ENCODE measurements at places on chromosomes 1 and 21.

DNA sequence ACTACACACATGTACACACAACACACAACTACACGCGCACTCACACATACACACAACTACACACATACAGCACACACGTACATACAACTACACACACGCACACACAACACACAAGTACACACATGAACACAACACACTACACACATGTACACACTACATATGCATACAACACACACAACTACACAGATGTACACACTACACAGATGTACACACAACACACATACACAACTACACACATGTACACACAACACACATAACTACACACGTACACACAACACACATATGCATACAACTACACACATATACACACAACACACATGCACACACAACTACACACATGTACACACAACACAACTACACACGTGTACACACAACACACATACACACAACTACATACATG is 318.6 kb downstream of the CAMTA1 start:
- no peak for DNase-seq

DNA sequence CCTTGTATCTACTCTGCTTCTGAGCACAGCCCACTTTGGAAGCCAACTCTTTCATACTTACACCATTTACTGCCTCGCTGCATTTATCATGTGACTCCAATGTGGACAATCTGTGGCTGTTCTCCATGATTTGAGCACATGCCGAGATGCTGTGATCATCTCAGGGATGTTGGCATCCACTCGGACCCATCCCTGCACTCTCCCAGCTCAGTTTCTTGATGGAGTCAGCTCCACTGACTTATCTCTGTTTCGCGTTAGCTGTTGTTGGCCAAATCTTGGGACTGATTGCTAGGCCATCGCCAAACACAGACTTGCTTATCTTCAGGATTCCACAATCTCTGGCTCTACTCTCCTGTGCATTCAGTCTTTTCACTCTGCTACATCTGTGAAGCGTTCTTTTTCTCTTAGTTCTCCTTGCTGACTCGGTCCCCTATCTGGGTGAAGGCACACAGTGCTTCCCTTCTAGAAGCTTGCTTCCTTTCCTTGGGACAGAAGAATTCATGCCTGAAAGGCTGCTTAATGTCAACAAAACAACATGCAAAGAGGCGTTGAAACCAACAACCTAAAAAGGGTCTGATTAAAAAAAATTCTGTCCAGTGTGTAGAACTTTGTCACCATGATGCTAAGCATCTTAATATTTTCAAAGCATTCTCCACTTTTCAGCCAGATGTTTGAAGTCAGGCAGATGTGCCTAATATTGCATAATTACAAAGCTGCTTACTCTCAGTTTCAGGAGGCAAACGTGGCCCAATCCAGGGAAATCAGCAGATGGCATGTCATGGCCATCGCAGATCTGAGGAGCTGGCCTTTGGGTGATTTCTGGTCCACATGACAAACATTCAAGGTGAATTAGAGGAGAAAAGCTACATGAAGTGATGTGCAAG is 120.7 kb downstream of the NGF start:
- no peak for DNase-seq

DNA sequence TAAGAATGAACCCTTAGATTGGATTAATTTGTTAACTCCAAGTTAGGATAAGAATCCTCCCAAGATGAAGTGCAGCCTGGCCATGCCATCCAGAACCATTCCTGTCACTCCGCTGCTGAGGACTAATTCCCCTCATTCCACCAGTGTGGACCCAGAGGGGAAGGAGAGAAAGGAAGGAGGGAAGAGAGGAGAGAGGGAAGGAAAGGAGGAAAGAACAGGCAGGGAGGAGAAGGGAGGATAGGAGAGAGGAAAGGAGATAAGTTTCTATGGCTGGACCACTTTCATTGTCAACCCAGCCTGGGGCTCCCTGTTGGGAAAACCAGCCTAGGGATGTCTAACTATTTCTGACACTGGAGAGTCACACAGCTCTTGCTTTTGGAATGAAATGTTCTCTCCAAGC is 4.7 kb downstream of the MRAP start:
- DNase-seq = no peak

DNA sequence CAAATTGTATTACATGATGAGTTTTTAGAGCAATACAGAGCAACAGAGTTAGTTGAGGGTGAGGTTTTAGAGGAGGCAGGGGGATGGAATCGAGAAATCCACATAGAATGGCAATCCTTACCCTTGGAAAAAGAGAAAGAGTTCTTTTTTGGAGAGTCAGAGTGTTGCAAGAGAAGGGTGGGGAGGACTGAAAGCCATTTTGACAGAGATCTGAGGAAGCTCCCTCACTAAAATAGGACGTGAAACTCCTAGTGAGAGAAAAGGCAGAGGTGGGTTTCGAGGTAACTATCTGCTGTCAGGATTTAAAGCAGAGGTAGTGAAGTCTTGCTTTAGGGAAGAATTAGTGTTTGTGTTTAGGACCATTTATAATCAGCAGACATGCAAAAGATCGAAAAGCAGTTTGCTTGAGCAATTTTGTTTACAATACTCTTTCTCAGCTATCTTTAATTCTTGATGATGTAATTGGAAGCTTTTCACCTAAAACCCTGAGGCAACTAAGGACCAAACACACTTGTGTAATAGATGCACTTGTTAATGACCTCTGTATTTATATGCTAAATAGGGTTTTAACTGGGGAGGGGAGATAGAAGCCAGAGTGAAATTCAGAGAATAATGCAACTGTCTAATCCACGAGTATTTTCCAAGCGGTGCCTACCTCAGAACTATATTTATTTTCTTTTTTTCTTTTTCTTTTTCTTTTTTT is 20.0 kb downstream of the ADAMTS5 start:
- no peak for DNase-seq

DNA sequence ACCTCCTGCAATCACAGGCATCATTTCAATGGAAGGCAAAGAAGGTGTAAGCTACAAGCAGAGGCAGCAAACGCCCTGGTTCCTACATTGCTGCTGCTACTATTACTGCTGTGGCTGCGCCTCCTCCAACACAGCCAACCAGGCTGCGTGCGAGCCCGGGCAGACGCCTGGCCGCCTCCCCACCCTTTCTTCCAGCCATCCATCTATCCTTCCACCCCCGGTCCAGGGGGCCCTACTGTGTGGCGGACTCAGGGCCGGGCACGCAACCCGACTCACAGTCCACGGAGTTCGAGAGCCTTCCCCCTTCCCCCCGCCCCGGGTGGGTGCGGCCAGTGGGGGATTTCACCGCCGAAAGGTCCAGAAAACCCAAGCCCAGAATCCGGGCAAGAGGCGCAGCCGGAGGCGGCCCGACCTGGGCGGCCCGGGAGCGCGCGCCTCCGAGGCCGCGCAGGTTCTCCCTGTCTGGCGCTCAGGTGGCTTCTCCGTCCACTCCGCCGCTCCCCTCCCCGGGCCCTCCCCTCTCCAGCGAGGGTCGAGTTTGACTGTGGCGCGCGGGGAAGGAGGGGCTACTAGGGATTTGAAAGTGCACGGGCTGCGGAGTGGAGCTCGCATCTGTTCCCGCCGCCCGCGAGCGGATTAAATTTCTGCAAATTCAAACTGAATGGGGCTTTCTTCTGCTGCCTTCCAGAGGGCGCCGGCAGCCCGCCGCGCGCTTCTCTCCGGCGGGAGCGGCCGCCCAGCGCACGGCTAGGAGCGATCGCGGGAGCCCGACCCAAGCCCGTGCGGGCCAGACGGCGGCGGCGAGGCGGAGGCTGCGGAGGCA is at the start of gene HUNK:
HUNK (plus strand) TSS at position 569 of the 823 bp plus-strand sequence. CDS start 655 bp downstream, outside the sequence.
- no peak for DNase-seq

DNA sequence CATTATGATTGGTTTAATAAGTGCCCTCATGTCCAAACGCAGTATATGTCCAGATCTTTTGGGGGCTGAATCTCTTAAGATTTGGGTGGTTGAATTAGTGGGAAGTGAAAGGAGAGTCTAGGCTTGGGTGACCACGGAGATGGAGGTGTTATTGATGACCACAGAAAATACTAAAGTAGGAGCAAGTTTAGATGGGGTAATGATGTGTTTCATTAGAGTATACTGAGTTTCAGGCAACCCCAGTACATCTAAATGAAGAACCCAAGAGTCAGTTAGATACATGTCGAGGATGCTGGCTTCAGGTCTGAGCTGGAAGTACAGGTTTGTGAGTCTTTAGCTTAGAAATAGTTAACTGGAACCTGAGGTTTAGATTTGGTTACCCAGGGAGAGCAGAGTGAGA is 6.5 kb upstream of the ZZZ3 start:
- no peak for DNase-seq

- no peak for DNase-seq
Observed at GRCh38 chr1:173294843-173295242, 87.7 kb upstream of the TNFSF4 start.

DNA sequence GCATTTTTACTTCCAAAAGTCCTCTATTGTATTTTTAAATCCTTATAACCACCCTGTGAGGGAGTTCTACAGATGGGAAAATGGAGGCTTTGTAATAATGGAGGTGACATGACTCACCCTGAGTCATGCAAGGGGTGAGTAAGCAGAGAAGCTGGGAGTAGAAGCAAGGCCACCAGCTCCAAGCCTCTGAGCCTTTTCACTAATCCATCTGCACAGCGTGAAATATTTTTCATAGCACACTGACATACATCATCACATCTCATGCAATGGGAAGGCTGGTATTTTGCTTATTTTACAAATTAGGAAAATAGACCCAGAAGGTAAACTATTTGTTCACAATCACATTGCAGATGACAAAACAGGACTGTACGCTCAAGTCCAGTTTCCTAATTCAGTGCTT is 96.9 kb downstream of the KCNH1 start:
- no peak for DNase-seq

GRCh38 chr1:53393325-53393792 is 65.5 kb upstream of the LRP8 start:
- DNase-seq = peak; percentile 49

All from GM18507 (cell line).